NCI-H460 (cell line): ENCODE measurements at places on chromosomes 2 and 18. TPM values are rescaled to one million over a fixed set of nuclear protein-coding genes. Genes with fewer than 3 reads are reported as not detected.
A peak's percentile ranks its signal among the peaks of the same experiment; 100 is the strongest.

DNA sequence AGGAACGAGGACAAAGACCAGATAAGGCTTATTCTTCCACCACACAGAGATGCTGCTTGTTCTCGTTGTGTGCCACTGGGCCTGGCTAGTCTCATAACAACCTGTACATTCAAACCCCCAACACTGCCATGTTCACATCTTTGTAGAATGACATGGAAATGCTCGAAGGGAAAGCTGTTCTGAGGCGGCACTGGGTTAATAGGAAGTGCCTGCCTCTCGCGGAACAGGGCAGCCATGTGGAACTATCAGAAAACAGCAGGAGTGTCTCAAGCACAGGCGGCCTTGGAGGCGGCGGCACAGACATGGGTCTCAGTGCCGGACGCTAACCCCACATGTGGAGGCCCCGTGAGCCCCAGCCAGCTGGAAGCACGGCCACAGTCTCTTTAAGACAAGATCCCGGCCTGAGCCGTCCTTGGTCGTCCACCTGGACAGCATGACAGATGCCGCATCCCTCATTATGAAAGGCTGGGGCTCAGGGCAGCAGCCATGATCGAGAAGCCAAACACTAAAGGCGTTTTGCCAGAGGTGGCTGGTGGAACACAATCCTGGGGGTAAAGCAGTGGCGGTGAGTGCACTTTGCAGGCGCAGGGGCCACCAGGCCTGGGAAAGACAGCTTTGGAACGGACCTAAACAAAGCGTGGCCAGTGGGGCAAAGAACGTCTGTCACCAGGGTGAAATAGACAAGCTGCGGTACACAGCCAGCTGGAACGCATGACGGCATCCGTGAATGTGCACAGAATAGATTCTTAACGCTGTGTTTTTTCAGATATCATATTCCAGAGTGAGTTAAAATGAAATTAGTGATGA lies 161.0 kb downstream of the HDAC4 start:
- no peak for DNase-seq

GRCh38 chr2:12430407-12431133 lies 286.2 kb upstream of the TRIB2 start:
- no peak for DNase-seq

NTSR2 gene
- not detected in 2 replicates for total RNA-seq

GRCh38 chr2:46174345-46175170 lies 122.6 kb upstream of the EPAS1 start:
- DNase-seq: no peak

LRP2 gene
- total RNA-seq: 0.07 and 0.20 TPM in 2 replicates

- peak; percentile 46 for DNase-seq
These were observed 33.3 kb downstream of the NDUFA10 start for GRCh38 chr2:239991689-239992314.

DNA sequence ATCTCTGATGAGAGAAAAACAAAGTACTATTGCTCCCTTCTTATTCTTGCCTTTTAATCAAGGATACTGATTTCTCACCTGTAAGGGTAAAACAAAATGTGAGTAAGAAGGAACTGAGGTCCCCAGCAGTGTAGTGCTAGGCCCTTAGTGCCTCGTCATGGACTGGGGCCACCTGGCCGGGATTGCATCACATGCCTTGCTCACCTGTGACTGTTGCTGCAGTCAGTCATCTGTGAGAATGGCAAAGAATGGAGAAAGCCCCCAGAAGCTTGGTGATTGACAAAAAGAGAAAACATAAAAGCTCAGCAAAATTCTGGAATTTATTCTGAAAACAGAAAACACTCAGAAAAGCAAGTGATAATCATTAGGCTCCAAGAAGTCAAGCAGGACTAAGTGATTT lies 63.4 kb downstream of the SPATS2L start:
- DNase-seq: no peak

CRYGD gene
- total RNA-seq: not detected in 2 replicates

- DNase-seq: no peak
These were observed 79.0 kb upstream of the CDH19 start for GRCh38 chr18:66682855-66683322.

SIX3 gene
- 0.17 TPM in 2 replicates for total RNA-seq

GRCh38 chr2:218980735-218981389 lies 4.1 kb downstream of the FEV start:
- DNase-seq: no peak

PIEZO2 gene
- total RNA-seq: not detected in 2 replicates

DNA sequence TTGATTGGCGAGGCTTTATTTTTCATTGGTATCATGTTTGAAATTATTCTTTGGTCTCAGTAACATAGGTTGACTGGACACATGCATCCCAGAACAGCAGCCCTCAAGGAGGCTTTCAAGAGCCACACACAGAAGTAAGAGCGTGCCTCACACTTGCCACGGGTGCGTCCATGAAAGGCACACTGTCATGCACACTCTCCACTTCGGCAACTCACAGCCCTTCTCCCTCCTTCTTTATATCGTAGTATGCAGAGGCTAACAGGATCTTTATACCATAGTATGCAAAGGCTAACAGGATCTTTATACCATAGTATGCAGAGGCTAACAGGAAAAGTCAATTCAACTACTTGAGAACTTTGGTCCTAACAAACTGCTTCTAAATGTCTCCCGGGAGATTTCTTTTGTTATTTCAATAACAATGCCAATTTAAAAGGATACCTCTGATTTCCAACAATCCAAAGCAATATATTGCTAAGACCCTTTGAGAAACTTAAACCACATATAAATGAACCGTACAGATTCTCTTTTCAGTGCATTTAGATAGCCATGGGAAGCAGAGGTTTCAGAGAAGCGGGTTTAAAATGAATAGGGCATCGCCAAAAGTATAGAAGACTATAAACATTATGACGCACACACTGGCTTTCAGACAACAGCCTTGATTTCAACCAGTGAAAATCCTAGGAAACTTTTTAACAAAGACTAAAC lies 26.5 kb upstream of the ZNF516 start:
- no peak for DNase-seq

GRCh38 chr2:26687328-26687727 lies 5.2 kb upstream of the KCNK3 start:
- DNase-seq: no peak

ELOA2 gene
- total RNA-seq: not detected in 2 replicates

GAREM2 gene
- total RNA-seq: 5.5 and 5.7 TPM in 2 replicates

GRCh38 chr2:33559328-33559727 lies 39.8 kb downstream of the FAM98A start:
- no peak for DNase-seq

DNA sequence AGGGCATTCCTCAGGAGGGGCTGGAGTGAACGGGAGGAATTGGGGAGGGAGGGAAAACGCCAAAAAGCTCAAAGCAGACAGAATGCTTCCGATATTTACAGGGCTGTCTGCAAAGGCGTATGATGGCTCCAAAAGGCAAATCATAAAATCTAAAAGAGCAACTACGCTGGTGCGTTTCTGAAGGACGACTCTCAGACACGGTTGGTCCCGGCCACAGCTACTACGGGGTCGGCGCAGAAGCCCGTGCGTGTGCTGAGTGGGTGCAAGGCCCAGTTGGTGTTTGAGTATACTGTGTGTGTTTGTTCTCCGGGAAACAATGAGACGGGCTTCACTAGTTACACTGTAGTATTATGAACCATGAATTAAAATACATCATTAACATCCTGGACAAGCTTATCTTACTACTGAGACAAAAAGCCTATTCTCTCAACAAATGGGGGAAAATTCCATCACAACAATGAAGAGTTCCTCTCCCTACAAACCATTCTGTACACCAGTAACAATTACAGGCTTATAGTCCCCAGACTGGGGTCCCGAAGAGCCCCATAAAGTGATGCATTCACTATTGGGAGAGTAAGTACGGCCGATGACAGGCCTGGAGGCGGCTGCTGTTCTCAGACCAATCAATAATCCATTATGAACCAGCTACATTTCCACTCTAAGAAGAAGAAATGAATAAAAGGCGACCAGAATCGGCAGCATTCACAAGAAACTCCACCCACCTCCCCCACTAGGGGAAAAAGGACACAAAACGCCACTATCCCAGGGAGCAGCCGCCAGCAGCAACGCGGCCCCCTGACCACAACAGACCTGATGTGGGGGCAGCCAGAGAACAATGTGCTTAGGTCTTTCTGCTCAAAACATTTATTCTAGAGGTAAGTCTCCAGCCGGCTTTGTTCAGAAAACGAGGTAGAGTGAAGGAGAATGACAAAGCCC lies 43.4 kb downstream of the ZNF516 start:
- DNase-seq: no peak

GRCh38 chr2:73736378-73736777 lies 767 bp downstream of the TPRKB start:
- DNase-seq: no peak

DNA sequence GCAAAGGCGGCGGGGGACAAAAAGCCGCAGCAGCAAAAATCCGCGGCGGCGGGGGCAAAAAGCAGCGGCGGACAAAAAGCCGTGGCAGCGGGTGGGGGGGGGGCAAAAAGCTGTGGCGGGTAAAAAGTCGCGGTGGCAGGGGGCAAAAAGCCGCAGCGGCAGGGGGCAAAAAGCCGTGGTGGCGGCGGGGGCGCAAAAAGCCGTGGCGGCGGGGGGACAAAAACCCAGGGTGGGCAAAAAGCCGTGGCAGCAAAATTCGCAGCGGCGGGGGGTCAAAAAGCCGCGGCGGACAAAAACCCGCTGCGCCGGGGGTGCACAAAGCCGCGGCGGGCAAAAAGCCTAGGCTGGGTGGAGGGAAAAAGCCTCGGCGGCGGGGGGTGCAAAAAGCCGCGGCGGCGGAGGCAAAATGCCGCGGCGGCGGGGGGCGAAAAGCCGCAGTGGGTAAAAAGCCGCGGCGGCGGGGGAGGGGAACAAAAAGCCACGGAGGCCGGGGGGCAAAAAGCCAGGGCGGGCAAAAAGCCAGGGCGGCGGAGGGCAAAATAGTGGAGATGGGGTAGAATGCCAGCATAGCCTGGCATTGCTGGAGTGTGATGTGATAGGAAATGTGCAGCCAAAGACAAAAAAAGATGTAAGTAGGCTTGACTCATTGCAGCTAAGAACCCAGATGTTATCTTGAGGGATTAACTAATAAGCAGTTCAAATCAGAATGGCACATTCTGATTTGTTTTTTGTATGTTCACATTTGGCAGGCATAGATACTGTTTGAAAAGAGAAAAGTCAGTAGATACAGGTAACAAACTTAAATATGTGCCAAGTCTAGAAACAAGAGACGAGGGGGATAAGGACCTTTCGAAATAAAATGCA lies 1076.3 kb downstream of the RPIA start:
- DNase-seq: no peak

MFSD6 gene
- total RNA-seq: 23.0 and 28.4 TPM in 2 replicates

DNA sequence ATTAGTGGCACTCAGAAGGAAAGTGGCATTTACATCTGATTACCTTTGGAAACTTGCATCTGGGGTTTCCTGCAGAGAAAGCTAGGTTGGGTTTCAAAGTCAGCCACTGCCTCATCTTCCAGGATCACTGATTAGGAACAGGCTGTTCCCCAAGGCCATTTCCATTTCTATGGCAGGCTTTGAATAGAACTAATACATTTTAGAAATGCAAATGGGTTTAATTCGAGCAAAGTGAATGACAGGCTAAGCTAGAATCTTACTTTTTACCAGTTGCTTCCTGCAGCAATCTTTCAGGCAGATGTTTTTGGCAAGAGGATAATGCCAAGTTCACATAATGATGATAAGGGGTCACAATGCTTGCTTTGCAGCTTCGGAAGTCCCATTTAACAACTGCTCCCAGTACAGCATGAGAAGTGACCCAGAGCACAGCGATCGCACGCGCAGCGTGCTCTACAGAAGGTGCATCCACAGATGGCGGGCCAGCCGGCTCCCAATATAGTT lies 336.7 kb downstream of the LPIN1 start:
- no peak for DNase-seq

DTNB gene
- total RNA-seq: 10.4 and 10.7 TPM in 2 replicates

- DNase-seq: no peak
These were observed 31.0 kb downstream of the MTERF4 start for GRCh38 chr2:241070811-241071676.

- DNase-seq: no peak
These were observed 1.9 kb downstream of the CNPPD1 start for GRCh38 chr2:219174801-219175200.

AGXT gene
- not detected in 2 replicates for total RNA-seq

GRCh38 chr2:204749319-204749718 lies 204.0 kb downstream of the PARD3B start:
- DNase-seq: no peak

GRCh38 chr2:141280037-141280436 lies 850.8 kb downstream of the LRP1B start:
- no peak for DNase-seq

- DNase-seq: no peak
These were observed 225.9 kb upstream of the FBXO11 start for GRCh38 chr2:48132271-48132625.
